Left ventricle myocardium superior (tissue), 1 donor: ENCODE measurements at places on chromosomes 2 and 18. TPM values are rescaled to one million over a fixed set of nuclear protein-coding genes. Genes with fewer than 3 reads are reported as not detected.

- DNase-seq: no peak
Measured at GRCh38 chr2:154532763-154533162, 165.7 kb upstream of the KCNJ3 start.

DNA sequence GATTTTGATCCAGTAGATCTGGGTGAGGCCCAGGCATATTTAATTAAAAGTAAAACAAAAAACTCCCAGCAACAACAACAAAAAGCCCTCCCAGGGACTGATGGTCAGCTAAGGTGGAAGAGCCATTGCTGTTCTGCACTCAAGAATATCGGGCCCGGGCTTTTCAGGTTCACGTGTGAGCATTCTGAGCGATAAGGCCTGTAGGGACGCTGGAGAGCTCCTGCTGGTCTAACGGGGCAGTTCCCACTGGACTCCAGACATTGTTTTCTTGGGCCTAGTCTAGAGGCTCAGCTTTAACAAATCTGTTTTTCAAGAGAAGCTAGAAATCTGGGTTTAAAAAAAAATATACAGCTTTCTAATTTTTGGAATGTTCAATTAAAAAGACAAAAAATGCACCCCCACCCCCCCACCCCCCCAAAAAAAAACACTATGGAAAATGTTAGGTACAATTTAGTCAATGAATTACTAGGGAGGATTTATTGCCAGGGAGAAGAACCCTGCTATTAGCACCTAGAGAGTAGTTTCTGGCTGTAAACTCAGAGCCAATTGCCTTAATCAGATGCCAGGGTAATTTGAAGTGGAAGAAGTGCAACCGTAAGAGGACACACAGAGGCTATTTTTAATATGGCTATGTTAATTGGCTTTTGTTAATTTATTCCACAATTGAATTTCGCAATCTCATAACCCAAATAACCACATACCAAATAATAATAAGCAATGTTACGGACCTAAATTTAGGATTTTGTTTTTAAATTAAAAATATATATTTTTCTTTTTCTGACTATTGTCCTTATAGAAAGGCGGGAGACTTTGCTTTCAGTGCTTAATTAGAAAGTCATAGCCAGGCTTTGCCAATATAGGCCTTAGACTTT lies 78.9 kb downstream of the MAP4K4 start:
- DNase-seq: no peak

DNA sequence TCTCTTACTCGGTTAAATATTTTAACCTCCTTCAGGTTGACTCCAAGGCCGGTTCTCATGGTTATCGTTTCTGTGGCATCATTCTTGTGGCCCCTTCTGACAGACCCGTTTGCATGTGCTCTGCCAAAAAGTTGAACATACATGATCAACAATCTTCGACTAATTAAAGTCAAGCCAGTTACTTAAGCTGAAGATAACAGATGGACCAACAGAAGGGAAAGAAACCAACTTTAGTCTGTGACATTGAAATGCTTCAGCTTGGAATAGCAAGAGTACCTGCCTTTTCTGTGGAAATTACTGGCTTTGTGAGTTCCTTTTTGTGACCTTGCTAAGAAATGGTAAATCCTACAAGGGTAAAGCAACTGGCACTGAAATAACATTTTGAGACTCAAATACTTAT lies 1429.1 kb downstream of the LRP1B start:
- DNase-seq: no peak

DNA sequence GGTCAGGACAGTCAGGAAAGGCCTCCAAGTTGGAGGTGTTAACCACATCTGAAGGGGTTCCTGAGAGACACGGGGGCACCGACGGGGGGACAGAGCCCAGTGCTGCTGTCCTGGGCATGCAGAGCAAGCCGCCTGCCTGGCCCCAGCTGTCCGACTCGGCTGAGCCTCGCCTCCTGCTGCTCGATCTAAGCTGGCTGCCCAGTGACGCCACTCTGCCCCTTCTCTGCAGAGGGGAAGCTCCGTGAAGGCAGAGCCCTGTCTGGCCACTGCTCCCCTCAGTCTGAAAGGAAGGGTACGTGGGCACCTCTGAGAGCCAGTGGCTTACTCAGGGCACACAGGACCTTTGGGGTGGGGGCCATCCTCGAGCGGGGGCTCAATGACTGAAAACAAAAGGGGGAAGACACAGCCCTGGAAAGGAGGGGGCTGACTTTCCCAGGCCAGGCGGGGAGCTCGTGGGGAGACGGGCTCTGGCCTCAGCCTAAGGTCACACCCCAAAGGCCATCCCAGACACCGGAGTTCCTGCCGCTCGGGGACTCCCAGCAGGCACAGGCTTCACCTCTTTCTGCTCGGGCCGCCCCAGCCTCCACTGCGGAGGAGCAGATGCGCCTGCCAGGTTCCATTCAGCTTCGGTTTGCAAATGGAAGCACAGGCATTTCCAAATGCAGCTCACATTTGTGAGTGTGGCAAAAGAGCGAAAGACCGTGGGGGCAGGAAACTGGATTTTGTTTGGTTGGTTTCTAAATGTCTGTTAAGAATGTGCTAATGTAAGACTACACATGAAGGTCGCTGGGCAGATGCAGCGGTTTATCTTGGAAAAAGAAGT lies 136.9 kb downstream of the HDAC4 start:
- DNase-seq: no peak

GRCh38 chr2:64637000-64637635 lies 16.6 kb downstream of the SERTAD2 start:
- no peak for DNase-seq

- peak; percentile 65 for DNase-seq
Measured at GRCh38 chr18:10029711-10030110, 115.9 kb downstream of the VAPA start.

GRCh38 chr2:43980902-43981301 lies 14.9 kb downstream of the LRPPRC start:
- no peak for DNase-seq

- no peak for DNase-seq
Measured at GRCh38 chr2:222102575-222103349, 196.0 kb downstream of the PAX3 start.

The PRLH gene
- not detected for total RNA-seq

The CROCC2 gene
- not detected for total RNA-seq

The REG1B gene
- total RNA-seq: not detected

The IL1A gene
- not detected for total RNA-seq

The CYP26B1 gene
- total RNA-seq: 4.2 TPM

The POTEI gene
- total RNA-seq: not detected
